Bronchial smooth muscle cell (primary cell): ENCODE measurements at places on chromosomes 1 and 21. TPM values are rescaled to one million over a fixed set of nuclear protein-coding genes. Genes with fewer than 3 reads are reported as not detected.

Gene UMODL1
- not detected in 2 replicates for total RNA-seq

Gene GORAB
- 15.1 and 17.5 TPM in 2 replicates for total RNA-seq

Gene IFI44L
- total RNA-seq = 5.9 and 17.7 TPM in 2 replicates

Gene SUSD4
- under 0.01 TPM in 1 of 2 replicates, not detected in the other for total RNA-seq

Gene INPP5B
- total RNA-seq = 22.5 and 37.4 TPM in 2 replicates

Gene NPPA
- not detected in 2 replicates for total RNA-seq

Gene TENT5C
- total RNA-seq = 0.32 and 1.4 TPM in 2 replicates

Gene GJA5
- total RNA-seq = under 0.01 TPM in 1 of 2 replicates, not detected in the other

Gene ZBTB7B
- 8.5 and 9.1 TPM in 2 replicates for total RNA-seq

Gene RIMS3
- total RNA-seq = 0.16 and 0.17 TPM in 2 replicates

Gene PIGC
- 12.2 and 16.4 TPM in 2 replicates for total RNA-seq

Gene SV2A
- 11.8 and 16.0 TPM in 2 replicates for total RNA-seq

Gene SUMO3
- 71.7 and 77.9 TPM in 2 replicates for total RNA-seq

Gene KPRP
- not detected in 2 replicates for total RNA-seq

Gene ACADM
- 15.5 and 21.1 TPM in 2 replicates for total RNA-seq

Gene GPR157
- total RNA-seq = 3.8 and 4.1 TPM in 2 replicates

Gene FAM72C
- 0.09 and 0.16 TPM in 2 replicates for total RNA-seq

Gene IGSF21
- not detected in 2 replicates for total RNA-seq

Gene SLC5A9
- not detected in 2 replicates for total RNA-seq

Gene HMCN1
- total RNA-seq = 33.9 and 52.2 TPM in 2 replicates

Gene SIPA1L2
- total RNA-seq = 6.0 and 12.5 TPM in 2 replicates

Gene PTPN7
- not detected in 2 replicates for total RNA-seq

Gene LORICRIN
- not detected in 2 replicates for total RNA-seq

Gene EPS8L3
- total RNA-seq = not detected in 2 replicates

Gene LY9
- not detected in 2 replicates for total RNA-seq

Gene HTR6
- under 0.01 TPM in 1 of 2 replicates, not detected in the other for total RNA-seq

Gene PYHIN1
- total RNA-seq = not detected in 2 replicates

Gene GLUL
- total RNA-seq = 218 and 437 TPM in 2 replicates

Gene CNKSR1
- total RNA-seq = not detected in 2 replicates

Gene C8B
- not detected in 2 replicates for total RNA-seq

Gene OR2L13
- not detected in 2 replicates for total RNA-seq

Gene CFHR3
- total RNA-seq = not detected in 2 replicates

Gene CFHR1
- total RNA-seq = 0.16 and 0.26 TPM in 2 replicates

Gene BRDT
- not detected in 2 replicates for total RNA-seq

Gene CLDN17
- not detected in 2 replicates for total RNA-seq

Gene LACTBL1
- not detected in 2 replicates for total RNA-seq

Gene RIPPLY3
- not detected in 2 replicates for total RNA-seq

Gene F5
- not detected in 2 replicates for total RNA-seq

Gene KRTAP12-2
- not detected in 2 replicates for total RNA-seq

Gene LCE1E
- total RNA-seq = not detected in 2 replicates

Gene GBP3
- total RNA-seq = 18.9 and 32.5 TPM in 2 replicates

Gene ALX3
- not detected in 2 replicates for total RNA-seq

Gene TNNT2
- total RNA-seq = not detected in 2 replicates

Gene TSPEAR
- not detected in 2 replicates for total RNA-seq

Gene KIAA0040
- total RNA-seq = under 0.01 TPM in 2 replicates

Gene CDC7
- 0.52 and 1.9 TPM in 2 replicates for total RNA-seq

Gene PKLR
- under 0.01 and 0.16 TPM in 2 replicates for total RNA-seq

Gene TCEA3
- total RNA-seq = 13.7 and 20.2 TPM in 2 replicates

Gene CLK2
- total RNA-seq = 26.2 and 41.5 TPM in 2 replicates

Gene GJA9
- total RNA-seq = not detected in 2 replicates

Gene LGR6
- not detected in 2 replicates for total RNA-seq

Gene UQCRH
- total RNA-seq = 951 and 1,064 TPM in 2 replicates

Gene CD164L2
- not detected in 2 replicates for total RNA-seq

Gene C1orf56
- 1.0 and 1.4 TPM in 2 replicates for total RNA-seq

Gene RGS5
- 2.8 and 5.6 TPM in 2 replicates for total RNA-seq

Gene PTPN22
- 0.77 and 0.95 TPM in 2 replicates for total RNA-seq

Gene ERICH3
- under 0.01 TPM in 2 replicates for total RNA-seq

Gene BRINP3
- total RNA-seq = not detected in 2 replicates

Gene MDM4
- total RNA-seq = 15.4 and 20.0 TPM in 2 replicates
